Epithelial cell of prostate (primary cell): ENCODE measurements at places on chromosomes 6 and 20.
A peak's percentile ranks its signal among the peaks of the same experiment; 100 is the strongest.

GRCh38 chr6:81614292-81614691 lies 138.2 kb downstream of the TENT5A start:
- DNase-seq = no peak

GRCh38 chr6:33828764-33829731 lies 25.2 kb upstream of the MLN start:
- no peak for DNase-seq

DNA sequence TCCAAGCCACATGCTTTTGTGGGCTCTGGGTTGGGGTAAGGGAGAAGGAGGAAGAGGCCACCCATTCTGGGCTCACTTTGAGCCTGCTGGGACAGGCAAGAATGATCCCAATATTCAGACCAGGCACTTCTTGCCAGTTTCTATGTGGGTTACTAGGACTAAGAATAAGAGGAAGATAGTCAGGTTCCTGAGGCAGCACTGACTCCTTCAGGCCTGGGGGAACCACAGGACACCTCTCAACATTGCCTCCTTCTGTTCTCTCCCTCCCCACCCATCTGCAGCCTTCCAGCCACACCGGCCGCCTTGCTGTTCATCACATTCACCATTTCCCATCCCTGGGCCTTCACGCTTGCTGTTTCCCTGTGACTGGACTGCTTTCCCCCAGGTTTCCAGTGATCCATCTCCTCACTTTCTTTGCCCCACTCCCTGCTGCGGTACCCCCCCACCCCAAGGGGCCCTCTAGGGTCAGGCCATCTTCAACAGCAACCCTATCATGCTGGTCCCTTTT lies 69.2 kb upstream of the SIRPA start:
- DNase-seq = no peak

DNA sequence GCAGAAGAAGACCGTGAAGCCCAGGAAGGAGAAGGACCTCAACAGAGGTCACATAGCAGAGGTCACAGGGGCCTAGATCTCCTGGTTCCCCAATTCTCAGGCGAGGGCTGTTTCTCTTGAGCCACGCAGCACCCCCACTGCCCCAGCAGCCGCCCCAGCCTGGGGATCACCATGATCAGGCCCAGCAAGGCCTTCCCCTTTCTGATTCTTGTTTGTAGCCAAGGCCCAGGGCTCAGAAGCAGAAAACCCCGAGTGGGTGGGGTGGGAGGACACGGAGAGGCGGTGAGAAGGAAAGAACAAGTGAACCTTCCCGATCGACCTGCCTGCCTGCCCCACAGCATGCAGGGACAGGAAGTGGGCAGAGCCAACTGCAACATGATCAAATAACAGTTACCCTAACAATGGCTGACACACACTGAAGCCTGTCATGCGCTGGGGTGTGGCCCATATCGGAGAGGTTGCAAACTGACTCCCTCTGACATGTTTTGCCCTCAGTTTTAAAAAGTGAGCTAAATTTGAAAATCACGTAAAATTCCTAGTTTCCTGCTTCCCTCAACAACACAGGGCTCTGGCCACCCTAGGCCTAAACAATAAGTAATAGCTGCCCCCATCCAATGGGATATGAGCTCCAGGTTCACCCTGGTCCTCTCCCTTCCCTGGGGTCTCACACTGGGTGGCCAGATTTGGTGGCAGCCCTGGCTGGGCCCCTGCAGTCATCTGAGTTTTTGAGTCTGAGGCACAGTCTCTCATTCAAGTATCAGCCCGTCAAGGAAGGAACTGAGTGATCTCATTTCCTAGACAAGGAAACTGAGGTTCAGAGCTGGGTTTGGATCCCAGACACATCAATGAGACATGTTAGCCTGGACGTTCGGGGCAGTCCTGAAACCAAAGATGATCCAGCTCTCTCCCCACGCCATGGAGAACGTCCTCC lies 6.5 kb downstream of the PEDS1 start:
- peak; percentile 84 for DNase-seq

GRCh38 chr20:50438986-50439407 lies 71.2 kb upstream of the PTPN1 start:
- DNase-seq = peak; percentile 97

DNA sequence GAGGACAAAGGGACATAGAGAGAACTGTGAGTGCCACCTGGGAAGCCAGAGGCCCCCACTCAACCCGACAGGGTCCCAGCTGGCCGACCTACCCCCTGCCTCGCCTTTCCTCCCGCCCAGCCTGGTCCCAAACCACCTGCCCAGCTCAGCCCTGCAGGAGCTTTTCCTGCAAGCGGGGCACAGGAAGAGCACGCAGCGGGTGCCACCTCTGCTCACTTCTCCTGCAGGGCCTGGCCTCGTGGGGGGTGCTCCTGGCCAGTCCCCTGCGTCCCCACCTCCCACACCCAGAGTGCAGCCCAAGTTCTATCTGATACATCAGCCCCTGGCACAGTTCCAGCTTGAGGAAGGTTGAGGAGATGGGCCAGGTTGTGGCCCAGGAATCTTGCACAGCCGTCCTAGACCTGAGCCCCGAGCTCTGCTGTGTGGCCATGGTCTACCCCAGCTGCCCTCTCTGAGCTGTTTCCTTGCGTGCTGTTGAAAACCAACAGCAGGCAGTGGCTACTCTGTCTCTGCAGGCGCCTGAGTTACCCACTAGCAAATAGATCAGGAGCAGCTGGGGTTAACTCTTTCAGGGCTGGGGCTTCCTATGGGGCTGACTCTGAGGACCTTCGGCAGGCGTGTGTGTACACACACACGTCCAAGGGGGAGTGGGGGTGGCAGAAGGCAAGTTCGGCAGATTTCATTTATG lies 1.7 kb downstream of the NECAB3 start:
- no peak for DNase-seq

- no peak for DNase-seq
These were observed 70.8 kb downstream of the FOXA2 start for GRCh38 chr20:22513574-22513973.

DNA sequence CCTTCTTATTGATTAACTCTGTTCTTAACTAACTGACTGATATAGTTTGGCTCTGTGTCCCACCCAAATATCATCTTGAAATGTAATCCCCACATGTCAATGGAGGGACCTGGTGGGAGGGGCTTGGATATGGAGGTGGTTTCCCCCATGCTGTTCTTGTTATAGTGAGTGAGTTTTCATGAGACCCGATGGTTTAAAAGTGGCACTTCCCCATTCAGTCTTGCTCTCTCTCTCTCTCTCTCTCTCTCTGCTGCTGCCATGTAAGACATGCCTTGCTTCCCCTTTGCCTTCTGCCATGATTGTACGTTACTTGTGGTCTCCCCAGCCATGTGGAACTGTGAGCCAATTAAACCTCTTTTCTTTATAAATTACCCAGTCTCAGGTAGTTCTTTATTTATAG lies 81.8 kb upstream of the SPACA1 start:
- DNase-seq = no peak

DNA sequence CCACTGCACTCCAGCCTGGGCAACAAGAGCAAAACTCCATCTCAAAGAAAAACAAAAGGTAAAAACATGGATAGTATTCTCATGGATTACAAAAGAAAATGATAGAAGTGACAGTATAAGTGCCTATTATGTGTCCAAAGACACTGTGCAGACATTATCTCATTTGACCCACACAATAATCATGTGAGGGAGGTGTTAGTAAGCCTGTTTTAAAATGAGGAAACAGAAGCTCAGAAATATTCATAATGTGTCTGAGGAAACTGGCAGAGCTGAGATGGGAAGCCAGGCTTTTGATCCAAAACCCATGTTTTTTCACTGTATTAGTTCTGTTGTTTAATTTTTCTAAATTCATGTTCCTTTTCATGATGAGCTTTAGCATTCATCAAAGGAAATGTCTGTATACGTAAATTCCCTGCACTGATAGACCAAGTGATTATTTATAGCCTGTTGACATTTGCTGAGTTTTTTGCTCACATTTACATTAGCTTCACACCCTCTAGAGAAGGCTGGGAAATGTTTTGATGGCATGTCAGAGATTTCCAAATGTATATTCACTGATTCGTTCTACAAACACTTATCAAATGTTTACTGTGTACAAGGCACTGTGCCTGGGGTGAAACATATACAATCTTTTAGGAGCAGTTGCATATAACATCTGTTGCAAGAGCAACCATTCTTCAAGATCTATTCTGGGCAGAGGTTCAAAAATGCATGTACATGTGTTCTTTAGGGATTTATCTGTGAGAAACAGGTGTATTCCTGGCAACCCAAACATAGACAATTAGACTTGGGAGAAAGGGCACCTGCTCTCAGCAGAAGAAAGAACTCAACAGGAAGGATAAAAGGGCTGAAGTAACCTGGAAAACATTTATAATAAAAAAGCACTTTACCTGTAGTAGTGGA lies 331.5 kb downstream of the SAMD5 start:
- DNase-seq = no peak

DNA sequence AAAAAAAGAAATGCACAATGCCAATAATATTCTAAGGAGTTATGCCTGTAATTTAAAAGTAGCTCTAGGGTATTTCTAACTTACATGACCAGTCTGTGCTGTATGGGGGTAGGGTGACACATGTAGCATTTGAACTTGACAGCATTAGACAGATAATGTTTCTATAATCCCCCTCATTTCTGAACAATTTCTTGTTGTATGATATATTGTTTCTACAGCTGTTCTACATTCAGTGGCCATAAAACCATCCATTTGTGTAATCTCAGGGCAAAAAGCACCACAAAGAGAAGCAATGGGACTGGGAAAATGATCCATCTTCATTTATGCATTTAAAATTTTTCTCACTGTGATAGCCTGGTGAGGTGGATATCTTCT lies 767.8 kb downstream of the TFAP2A start:
- no peak for DNase-seq

DNA sequence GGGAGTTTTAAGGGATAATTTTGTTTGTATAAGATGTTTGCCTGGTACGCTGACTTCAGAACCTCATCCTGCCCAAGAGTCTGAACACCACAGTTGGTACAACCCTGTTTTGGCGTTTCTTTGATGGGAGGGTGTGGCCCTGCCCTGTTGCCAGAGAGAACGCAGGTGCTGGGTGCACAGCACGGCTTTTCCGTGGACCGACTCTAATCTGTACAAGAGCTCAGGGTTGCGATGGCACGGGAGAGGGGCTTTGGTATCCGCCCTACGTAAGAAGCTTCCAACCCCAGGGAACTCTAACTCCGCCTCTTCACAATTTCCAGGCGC lies 1.3 kb downstream of the CYP24A1 start:
- DNase-seq = no peak

DNA sequence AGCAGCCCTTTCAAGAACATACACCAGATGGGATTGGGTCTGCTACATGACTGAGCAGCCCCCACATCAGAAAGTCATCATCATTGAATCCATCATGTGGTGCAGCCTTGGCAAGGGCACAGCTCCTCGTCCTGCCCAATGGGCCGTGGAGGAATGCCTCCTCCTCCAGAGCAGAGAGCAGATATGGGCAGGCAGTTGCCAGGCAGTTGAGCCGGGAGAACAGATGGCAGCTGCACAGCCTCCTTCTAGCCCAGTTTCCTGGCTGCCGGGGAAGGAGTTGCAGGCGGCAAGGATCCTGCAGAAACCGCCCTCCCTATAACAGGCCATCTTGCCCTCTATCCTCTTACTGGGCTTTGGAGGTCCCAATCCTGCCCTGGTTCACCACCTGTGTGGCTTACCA lies 11.9 kb upstream of the ZFAND3 start:
- no peak for DNase-seq

DNA sequence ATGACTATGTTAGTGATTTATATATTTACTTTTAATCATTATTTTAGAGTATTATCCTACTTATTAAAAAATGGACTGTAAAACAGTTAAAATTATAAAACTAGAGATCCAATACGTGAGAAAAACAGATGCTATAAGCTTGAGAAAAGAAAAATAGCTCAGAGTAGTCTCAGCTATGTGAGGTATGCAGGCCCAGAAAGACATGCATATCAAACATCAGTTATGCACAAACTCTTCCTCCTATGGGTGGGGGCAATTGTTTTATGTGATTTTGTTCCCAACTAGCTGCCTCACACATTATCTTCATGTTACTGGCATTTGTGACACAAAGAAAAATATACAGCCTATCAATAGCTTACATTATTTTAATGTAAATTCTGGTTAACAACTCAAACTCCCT lies 28.8 kb downstream of the RARS2 start:
- DNase-seq = no peak
